ENCODE measurements at places on chromosomes 4 and X.

GRCh38 chr4:83223781-83224180 is 60.8 kb downstream of the COQ2 start:
- H3K4me1 ChIP-seq, result peaks cover 57% of the 10 kb centered on the region
- DNase-seq, result no peak
- no peak overlapping the region for H3K4me3 ChIP-seq
- no peak overlapping the region for H3K27ac ChIP-seq

- H3K4me3 ChIP-seq, result no peak overlapping the region
- peaks cover 69% of the 10 kb centered on the region for H3K36me3 ChIP-seq
- no peak overlapping the region for H3K27ac ChIP-seq
- no peak for DNase-seq
Measured at GRCh38 chr4:153560908-153561307, 94.7 kb downstream of the TMEM131L start.

DNA sequence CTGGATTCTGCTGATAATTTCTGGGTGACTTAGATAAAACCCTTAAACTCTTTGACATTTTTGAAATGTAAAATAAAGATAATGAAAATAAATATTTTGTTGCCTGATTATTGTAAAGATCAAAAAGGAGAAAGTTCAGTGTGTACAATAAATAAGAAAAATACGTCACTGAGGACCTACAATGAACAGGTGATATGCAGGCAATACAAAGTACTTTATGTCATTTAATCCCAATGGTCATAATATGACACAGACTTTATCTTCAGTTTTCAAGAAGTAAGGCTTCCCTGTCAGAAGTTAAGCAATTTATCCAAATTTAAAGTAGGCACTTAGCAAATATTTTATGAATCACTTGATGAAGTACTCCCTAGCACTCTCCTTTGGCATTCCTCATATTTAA is 532.8 kb downstream of the GBA3 start:
- H3K27ac ChIP-seq, result no peak overlapping the region
- no peaks in the 10 kb centered on the region for H3K27me3 ChIP-seq
- DNase-seq, result no peak
- no peaks in the 10 kb centered on the region for H3K4me1 ChIP-seq
- no peaks in the 10 kb centered on the region for H3K36me3 ChIP-seq

- H3K27ac ChIP-seq, result no peak overlapping the region
- no peaks in the 10 kb centered on the region for H3K27me3 ChIP-seq
- H3K4me3 ChIP-seq, result no peak overlapping the region
- DNase-seq, result no peak
- no peaks in the 10 kb centered on the region for H3K36me3 ChIP-seq
Measured at GRCh38 chr4:161260819-161261218, 903.0 kb downstream of the FSTL5 start.

- DNase-seq, result no peak
- H3K27ac ChIP-seq, result no peak overlapping the region
- no peak overlapping the region for H3K4me3 ChIP-seq
- H3K27me3 ChIP-seq, result no peaks in the 10 kb centered on the region
Measured at GRCh38 chrX:124467202-124467601, 120.8 kb downstream of the SH2D1A start.

DNA sequence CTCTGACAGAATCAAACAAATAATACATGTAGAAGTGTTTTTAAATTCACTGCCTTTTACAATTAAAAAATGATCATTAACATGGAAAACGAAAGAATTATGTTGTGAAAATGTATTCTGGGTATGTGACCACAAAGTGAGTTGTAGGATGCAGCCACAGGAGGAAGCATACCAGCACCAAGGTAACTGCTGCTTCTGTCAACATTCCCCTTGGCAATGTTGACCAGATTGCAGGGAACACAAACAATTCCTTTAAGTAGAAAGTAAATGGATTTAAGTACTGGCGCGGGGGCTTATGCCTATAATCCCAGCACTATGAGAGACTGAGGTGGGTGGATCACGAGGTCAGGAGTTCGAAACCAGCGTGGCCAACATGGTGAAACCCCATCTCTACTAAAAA is 1877.9 kb upstream of the PCDH7 start:
- no peak for DNase-seq
- H3K4me1 ChIP-seq, result no peaks in the 10 kb centered on the region
- no peak overlapping the region for H3K4me3 ChIP-seq
- no peaks in the 10 kb centered on the region for H3K36me3 ChIP-seq
- H3K27me3 ChIP-seq, result no peaks in the 10 kb centered on the region
- no peak overlapping the region for H3K27ac ChIP-seq

DNA sequence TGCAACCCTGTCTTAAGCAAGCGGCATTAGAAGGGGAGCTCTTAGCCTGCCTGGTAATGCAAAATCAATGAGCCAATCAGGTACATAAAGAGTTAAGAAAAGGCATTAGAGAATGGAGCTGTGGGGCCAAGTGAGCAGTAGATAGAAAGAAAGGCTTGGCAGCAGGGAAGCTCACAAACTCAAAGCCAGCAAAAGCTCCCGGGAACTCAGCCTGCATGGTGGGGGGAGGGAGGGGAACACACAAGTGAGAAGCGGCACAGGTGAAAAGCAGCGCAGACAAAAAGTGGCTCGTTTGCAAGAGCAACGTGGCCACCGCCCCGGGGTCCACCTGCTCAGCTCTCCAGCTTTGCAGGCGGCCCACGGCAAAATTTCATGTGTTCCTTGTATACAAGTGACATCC is 818.5 kb downstream of the FAM133A start:
- no peak overlapping the region for H3K4me3 ChIP-seq
- no peak for DNase-seq
- no peaks in the 10 kb centered on the region for H3K36me3 ChIP-seq
- H3K27ac ChIP-seq, result no peak overlapping the region

- H3K27ac ChIP-seq, result peak overlapping the region; percentile 87
- H3K4me1 ChIP-seq, result peaks cover 47% of the 10 kb centered on the region
- H3K4me3 ChIP-seq, result peak overlapping the region; percentile 81
Measured at GRCh38 chrX:149505671-149506070, 565 bp upstream of the IDS start.

DNA sequence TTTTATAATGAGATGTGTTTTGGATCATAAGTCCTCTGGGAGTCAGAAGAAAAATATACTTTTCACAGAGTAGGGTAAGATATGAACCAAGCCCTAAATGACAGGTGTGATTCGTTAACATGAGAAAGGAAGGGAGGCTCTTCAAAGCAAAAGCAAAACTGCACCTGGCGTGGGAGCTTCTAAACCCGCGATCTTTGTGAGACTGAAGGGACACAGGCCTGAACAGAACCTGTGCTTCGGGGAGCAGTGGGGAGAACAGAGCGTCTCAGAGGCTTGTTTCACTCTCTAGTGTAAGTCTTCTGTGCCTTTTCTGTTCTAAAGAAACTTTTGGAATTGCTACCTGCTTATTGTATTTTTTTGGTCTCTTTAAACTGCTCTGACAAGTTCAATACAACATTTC is 30.2 kb upstream of the CYP4V2 start:
- peaks cover 4% of the 10 kb centered on the region for H3K4me1 ChIP-seq
- H3K27ac ChIP-seq, result no peak overlapping the region
- no peaks in the 10 kb centered on the region for H3K27me3 ChIP-seq
- peak; percentile 44 for DNase-seq
- H3K4me3 ChIP-seq, result peak overlapping the region; percentile 32
- no peaks in the 10 kb centered on the region for H3K36me3 ChIP-seq

- peak overlapping the region; percentile 47 for H3K27ac ChIP-seq
- no peak for DNase-seq
- no peak overlapping the region for H3K4me3 ChIP-seq
- H3K27me3 ChIP-seq, result no peaks in the 10 kb centered on the region
Measured at GRCh38 chrX:65608026-65608425, 59.4 kb upstream of the MSN start.

DNA sequence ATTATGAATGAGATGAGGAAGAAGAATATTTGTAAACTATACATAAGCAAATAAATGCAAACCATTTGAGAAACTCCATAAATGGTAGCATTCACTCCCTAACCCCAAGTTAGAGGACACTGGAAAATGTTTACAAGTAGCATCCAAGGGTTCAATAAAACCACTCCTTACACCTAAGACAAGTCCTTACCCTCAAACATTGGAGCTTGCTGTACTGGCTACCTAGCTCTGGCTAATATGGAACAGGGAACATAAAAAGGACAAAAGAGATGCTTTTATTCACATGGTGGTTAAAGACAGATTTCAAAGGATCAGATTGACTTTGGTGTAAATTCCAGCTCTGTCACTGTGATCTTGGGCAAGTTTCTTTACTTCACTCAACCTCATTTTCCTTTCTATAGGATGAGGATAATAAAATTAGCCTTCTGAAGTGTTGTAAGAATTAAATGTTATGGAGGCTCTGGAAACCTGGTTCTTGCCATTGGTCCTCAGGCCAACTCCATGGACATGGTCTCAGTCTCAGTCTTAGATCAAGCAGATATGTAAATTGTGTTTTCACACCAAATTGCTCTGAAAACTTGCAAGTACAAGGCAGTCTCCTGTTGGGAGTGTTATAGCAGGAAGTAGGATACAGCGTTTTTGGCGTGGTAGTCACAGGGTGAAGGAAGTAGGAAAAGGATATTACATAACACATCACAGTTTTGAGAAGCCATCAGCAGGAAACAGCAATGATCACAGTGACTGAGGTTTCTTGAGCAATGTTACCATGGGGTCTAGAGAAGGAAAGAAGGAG is 3.3 kb downstream of the CXCL1 start:
- H3K4me1 ChIP-seq, result no peaks in the 10 kb centered on the region
- no peak overlapping the region for H3K27ac ChIP-seq
- DNase-seq, result no peak
- no peak overlapping the region for H3K4me3 ChIP-seq
- peaks cover 19% of the 10 kb centered on the region for H3K27me3 ChIP-seq

DNA sequence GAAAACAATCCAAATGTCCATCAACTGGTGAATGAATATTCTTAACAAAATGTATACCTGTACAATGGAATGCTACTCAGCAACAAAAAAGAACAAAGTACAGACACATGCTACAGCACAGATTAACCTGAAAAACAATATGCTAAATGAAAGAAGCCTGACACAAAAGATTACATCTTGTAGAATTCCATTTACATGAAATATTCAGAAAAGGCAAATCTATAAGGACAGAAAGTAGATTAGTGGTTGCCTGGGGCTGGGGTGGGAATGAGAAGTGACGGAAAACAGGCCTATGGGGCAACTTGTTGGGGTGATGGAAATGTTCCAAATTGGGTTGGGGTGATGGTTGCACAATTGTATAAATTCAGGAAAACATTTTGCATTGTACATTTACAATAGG is 219.1 kb upstream of the GPC4 start:
- DNase-seq, result no peak
- H3K27ac ChIP-seq, result no peak overlapping the region
- no peaks in the 10 kb centered on the region for H3K4me1 ChIP-seq
- H3K4me3 ChIP-seq, result no peak overlapping the region
- no peaks in the 10 kb centered on the region for H3K36me3 ChIP-seq

DNA sequence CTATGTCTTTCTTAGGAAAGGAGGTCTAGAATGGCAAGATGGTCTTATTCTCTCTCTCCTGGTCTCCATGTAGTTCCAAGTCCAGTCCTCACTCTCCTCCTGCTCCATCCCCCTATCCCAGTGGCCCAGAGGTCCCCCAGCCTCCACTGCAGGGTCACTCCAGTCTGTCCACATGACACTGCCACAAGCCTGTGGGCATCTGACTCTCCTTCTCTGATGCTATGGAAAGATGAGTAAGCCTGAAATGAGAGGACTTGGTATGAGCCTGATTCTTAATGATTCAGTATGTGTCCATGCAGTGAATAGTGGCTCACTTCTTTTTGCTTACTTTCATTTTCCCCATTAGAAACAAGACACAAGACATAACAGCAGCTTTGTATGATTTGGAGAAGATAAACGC is 516.8 kb upstream of the ADGRL3 start:
- H3K4me1 ChIP-seq, result no peaks in the 10 kb centered on the region
- H3K36me3 ChIP-seq, result no peaks in the 10 kb centered on the region

- peaks cover 36% of the 10 kb centered on the region for H3K27me3 ChIP-seq
- no peak overlapping the region for H3K27ac ChIP-seq
- H3K4me1 ChIP-seq, result peaks cover 8% of the 10 kb centered on the region
- DNase-seq, result no peak
Measured at GRCh38 chr4:85477534-85477933, 2.6 kb downstream of the ARHGAP24 start.

DNA sequence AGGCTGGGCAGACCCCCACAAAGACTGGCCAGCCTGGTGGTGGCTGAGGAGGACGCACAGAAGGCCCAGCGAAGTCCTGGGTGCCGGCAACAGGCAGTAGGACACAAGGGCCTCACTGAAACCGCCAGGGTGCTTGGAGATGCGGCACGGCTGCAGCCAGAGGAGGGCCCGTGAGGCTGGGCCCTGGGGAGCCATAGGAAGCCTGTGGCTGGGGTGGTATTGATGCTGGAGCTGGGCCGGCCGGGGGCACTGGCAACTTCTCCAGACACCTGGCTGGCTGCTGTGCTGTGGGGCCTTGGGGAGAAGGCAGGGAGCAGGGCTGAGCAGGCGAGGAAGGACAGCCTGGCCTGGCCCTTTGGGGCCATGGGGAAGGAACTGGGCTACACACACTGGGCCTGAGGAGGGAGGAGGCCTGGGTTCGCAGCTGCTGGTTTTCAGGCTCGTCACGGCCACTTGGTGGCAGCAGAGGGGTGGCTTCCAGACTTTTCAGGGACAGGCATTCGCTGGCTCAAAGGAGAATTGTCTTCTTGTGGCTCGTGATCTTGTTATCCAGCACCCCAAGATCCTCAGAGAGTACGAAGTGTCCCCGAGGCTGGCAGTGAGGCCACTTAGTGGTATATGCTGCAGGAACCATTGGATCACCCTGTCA is 37.2 kb downstream of the ATP2B3 start:
- no peak overlapping the region for H3K27ac ChIP-seq
- DNase-seq, result peak; percentile 70

DNA sequence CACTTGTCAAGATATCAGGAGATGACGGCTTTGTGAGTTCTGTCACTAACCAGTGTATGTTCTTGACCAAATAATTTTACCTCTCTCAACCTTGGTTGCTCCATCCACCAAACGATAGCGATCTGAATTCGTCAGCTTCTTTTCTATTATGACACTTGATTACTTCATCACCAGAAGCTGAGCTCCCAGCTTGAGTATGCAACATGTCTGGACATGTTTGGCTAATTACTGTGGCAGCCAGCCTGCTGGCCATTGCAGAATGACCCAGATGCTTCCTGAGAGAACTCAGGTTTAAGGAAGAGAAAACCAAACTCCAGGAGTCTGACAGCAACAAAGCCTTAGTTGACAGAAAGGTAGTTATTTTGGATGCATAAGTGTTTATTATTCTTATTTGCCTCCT is 46.4 kb upstream of the PARM1 start:
- no peaks in the 10 kb centered on the region for H3K36me3 ChIP-seq
- no peak overlapping the region for H3K4me3 ChIP-seq
- no peak for DNase-seq
- H3K27ac ChIP-seq, result no peak overlapping the region
- H3K4me1 ChIP-seq, result no peaks in the 10 kb centered on the region

GRCh38 chrX:153732401-153732800 is 7.7 kb downstream of the ABCD1 start:
- H3K27ac ChIP-seq, result no peak overlapping the region
- peaks cover 33% of the 10 kb centered on the region for H3K36me3 ChIP-seq
- no peak overlapping the region for H3K4me3 ChIP-seq
- H3K27me3 ChIP-seq, result no peaks in the 10 kb centered on the region
- no peak for DNase-seq
- H3K4me1 ChIP-seq, result peaks cover 35% of the 10 kb centered on the region

Measured in activated CD8-positive, alpha-beta T cell treated with anti-CD3 and anti-CD28 coated beads, Interleukin-2, amount 10 ng/mL, durations not matched to agents 7 days and 5 days (primary cell).